ENCODE measurements at places on chromosomes 7 and 10.
A peak's percentile ranks its signal among the peaks of the same experiment; 100 is the strongest.

DNA sequence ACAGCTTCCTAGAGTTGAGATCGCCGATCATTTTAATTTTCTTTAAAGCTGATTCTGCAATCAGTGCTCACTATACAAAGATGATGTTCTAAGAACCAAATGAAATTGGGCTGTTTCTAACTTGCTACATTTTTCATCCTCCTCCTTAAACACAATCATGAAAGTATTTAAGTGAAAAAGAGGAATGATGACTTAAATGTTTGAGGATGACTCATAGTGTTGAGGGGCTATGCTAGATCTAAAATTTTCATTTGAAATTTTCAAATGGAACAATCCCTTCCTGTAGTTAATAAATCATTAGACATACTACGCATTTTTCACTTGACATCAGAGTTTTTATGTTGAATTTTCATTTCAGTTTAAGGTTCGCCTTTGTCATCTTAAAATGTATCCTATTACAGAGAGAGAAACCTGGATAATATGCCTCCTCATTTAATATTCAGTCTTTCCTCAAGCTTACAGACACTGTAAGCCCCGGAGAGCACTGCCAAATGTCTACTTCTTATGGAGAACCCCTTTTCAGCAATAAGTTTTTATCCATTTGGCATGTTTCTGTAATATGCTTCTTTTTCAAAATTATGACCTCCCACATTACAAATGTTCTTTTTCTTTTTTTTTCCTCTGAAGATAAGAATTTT, 499.6 kb downstream of the MAGI2 start:
- DNase-seq, result no peak

DNA sequence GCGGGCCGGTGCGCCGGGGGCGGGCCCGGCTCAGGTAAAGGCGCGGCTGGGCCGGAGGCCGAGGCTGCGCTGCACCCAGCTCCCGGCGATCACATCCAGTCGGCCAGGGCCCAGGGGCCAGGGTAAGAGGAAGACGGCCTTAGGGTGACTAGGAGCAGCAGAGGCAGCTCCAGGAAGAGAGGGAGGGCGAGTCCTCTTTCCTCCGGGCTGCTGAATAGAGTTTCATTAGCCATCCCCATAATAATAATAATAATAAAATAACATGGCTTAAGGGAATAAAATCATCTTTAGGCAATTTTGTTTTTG, 44.8 kb upstream of the CDK1 start:
- no peak for DNase-seq

DNA sequence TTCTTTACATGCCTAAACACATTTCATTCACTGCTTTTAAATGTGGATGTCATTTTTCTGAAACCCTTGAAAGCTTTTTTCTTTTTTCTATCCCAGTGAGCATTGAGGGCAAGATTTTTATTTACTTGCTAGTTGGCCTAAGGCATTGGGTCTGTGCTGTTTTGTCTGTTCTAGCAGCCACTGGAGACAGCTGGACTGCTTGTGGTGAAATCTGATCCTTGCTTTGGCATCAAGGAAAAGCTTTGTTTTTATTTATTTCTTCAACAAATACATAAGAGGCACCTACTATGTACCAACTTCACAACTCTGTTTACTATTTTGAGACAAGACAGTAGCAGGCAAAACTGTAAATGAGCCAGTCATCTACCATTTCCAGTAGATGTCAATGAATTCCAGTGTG, 28.4 kb upstream of the PDLIM1 start:
- DNase-seq, result no peak

- DNase-seq, result no peak
Measured at GRCh38 chr7:45151967-45152366, 5.6 kb upstream of the RAMP3 start.

DNA sequence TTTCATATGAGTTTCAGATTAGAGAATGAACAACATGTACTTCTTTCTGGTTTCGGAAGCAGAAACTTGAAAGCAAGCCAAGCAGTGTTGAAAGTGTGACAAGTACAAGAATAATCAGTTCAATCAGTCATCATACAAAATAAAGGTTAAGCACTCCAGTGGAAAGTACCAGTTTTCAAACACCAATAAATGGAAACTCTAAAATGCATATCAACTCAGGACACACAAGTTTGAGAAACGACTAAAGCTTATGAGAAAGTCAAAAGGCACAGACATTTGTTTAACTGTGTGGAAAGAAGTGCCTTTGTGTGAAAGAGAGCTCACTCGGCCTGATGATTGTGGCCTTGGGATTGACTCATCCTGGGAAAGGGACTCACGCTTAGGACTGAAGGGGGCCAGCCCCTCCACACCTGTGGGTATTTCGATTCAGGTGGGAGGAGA, 60.6 kb upstream of the AKR1C1 start:
- no peak for DNase-seq

DNA sequence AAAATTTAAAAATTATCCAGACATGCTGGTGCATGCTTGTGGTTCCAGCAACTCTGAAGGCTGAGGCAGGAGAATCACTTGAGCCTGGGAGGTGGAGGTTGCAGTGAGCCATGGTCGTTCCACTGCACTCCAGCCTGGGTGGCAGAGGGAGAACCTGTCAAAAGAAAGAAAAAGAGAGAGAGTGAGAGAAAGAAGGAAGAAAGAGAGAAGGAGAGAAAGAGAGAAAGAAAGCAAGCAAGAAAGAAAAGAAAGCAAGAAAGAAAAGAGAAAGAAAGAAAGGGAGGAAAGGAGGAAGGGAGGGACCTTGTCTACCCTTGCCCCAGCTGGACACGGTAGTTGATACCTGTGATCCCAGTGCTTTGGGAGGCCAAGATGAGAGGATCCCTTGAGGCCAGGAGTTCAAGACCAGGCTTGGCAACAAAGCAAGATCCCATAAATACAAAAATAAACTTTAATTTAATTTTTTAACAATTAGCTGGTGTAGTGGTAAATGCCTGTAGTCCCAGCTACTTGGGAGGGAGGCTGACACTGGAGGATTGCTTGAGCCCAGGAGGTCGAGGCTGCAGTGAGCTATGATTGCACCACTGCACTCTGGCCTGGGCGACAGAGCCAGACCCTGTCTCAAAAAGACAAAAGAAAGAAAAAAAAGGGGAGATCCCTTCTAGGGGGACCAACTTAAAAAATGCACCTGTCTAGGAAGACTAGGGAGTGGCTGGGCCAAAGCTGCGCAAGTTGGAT, 9.2 kb downstream of the NYAP1 start:
- DNase-seq, result no peak

DNA sequence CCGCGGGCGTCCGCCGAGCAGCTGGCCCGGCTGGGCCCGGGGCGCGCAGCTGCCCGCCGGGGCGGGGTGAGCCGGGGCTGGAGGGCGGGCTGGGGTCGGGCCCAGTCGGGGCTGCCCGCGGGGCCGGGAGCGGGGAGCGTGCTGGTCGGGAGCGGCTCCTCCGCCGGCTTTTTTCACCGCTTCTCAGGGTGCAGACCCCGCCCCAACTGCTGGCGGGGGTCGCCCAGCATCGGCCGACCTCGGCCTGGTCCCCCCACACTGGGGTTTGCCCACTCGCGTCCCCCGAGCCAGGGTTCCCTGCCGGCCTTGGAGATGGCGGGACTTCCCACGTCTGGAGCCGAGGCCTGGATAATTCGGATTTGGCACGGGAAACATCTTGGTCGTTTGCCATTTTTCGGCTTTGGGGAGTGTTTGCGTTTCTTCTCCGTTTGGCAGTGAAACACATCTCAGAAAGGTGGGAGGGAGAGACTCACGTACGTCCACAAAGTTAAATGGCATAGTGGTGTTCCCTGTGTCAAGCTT, 432 bp downstream of the TMEM248 start:
- DNase-seq, result no peak

DNA sequence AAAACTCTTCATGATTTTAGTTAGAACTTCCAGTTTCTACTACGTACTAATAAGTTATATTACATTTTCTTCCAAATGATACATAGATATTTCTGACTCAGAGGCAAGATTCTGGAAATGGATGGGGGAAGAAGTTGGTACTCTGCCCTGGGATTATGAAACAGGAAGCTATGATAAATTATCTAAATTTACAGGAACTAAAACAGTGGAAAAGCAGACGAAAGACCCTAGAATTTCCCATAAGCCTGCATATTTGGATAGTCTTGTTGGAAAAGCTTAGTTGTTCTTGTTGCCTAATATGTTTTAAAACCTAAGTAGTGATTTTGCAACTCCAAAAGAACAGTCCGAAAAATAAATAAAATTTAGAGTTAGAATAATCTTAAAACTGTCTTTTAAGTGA, 21.8 kb downstream of the CFAP69 start:
- DNase-seq, result no peak

GRCh38 chr10:103660364-103661197, 167.1 kb downstream of the NEURL1 start:
- DNase-seq, result no peak

DNA sequence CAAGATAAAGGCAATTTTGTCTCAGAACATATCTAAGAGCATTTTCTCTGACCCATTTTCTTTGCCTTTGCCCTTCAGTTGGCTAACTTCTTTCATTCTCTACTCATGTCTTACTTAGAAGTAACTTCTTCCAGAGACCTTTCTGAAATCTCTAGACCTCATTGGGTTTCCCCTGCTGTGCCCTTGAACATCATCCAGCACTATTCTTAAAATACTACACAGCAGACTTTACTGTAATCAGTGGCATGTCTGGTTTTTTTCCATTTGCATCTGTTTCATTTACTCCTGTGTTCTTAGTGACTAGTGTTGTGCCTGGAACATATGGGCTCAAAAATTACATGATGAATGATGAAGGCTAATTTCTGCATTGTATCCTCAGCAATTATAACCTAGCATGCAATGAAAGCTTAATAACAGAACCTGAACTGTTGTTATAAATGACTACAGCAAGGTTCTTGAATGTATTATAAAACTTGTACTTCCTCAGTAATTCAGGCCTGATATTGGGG, 301.9 kb downstream of the CDK14 start:
- DNase-seq, result no peak

GRCh38 chr7:124765401-124766352, at the start of gene GPR37:
TSS of gene GPR37 (minus strand) at chr7:124765792. CDS start at chr7:124764976, 816 bp downstream.
- peak; percentile 42 for DNase-seq

- peak; percentile 56 for DNase-seq
Measured at GRCh38 chr7:69213878-69214277, 384.4 kb upstream of the AUTS2 start.

GRCh38 chr7:92698237-92698841, 108.1 kb upstream of the FAM133B start:
- DNase-seq, result no peak

DNA sequence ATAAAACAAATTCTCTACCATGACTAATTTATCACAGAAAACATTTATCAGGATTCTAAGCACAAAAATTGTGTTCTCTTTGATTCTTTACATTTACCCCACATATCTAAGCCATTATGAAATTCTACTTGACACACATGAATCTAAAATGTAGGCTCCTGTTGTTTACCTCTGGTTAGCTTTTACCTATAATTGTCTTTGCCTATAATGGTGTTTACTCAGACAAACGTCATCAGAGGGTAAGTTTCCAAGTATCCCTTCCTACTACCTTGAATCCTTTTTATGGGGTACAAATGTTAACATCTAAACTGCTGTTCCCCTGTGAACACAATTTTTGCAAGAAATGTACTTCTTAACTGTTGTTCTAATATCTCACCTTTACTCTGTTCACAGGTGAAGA, 63.5 kb downstream of the MINDY3 start:
- DNase-seq, result no peak

GRCh38 chr10:516764-517163, 172.7 kb downstream of the DIP2C start:
- DNase-seq, result no peak

- DNase-seq, result no peak
Measured at GRCh38 chr10:78362406-78363022, 328.9 kb downstream of the RPS24 start.

DNA sequence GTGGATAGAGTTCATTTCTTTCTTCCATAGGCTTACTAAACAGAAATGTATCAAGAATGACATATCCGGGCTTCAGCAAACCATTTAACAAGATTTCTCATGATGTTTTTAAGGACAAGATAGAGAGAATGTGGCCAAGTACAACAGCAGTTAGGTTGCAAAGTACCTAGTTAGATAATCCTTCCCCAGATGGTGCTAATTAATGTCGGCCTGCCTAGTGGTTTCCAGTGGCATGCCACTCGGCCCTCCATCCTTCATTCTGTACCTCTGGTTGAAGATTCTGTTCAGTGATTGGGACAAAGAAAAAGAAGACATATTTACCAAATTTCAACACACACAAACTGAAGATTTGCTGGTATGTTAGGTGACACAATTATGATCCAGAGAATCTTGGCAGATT, 212.1 kb downstream of the MACC1 start:
- no peak for DNase-seq

GRCh38 chr7:28573651-28574301, 161.5 kb downstream of the CREB5 start:
- no peak for DNase-seq

All from NCI-H1417 treated with DMSO at 0.1 percent for 48 hours (cell line).